ENCODE measurements at places on chromosomes 1 and 21.

GRCh38 chr1:220696863-220697231 lies 6.7 kb downstream of the C1orf115 start:
- DNase-seq: no peak

- DNase-seq: no peak
Observed at GRCh38 chr1:71089536-71090270, 8.9 kb upstream of the ZRANB2 start.

- DNase-seq: no peak
Observed at GRCh38 chr1:170318141-170318540, 172.4 kb downstream of the NTMT2 start.

- no peak for DNase-seq
Observed at GRCh38 chr1:192160196-192160595, 1.9 kb downstream of the RGS18 start.

DNA sequence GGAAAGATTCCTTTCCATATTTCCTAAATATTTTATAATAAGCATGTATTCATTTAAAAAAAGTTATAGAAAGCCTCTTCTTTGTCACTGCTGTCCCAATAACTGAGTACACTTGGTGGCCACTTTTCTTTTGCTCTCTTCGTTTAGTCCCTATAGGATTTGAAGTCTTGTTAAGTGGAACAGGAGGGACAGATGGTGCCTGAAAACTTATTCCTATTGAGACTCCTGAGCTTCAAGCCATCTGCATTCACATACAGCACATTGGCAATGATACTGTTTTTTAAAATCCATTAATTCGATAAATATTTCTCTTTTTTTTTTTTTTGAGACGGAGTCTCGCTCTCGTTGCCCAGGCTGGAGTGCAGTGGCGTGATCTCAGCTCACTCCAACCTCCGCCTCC lies 2.0 kb upstream of the ZBTB40 start:
- no peak for DNase-seq

GRCh38 chr1:53314606-53315005 lies 13.3 kb downstream of the LRP8 start:
- no peak for DNase-seq

DNA sequence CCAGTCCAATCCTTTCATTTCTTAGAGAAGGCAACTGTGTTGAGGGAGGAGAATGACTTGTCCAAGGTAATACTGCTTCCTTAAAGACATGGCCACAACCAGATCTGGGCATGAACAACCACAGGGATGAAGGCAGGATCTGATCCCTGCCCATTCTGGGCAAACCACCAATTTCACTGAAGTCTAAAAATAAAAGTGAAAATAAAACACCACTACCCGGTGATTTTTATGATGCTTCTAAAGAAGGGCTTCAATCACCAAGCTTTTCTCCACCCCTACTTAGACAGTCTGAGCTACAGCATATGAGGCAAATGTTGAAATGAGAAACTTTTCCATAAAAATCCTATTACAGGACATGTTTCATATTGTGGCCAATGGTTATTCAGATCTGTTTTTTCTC lies 133.0 kb downstream of the PTPN14 start:
- DNase-seq: no peak

Measured in T follicular helper cell (primary cell).